ENCODE measurements at places on chromosomes 4 and X.

DNA sequence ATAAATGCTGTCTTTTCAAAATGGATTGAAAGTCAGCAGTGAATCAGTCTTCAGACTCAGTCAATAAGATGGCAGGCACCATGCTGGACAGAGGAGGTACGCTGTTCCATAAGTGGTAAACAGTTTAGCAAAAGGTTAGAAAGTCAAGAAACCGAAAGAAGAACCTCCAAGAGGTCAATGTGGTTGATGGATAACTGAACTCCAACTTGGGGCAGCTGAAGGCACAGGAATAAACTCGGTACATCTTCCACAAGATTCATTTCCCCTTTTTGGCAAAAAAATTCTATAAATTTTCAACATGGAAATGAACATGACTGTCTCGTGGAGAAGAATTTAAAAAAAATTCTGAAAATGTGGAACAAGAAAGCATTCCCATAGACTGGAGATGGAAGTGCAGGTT lies 18.4 kb upstream of the SEL1L3 start:
- no peak for DNase-seq

DNA sequence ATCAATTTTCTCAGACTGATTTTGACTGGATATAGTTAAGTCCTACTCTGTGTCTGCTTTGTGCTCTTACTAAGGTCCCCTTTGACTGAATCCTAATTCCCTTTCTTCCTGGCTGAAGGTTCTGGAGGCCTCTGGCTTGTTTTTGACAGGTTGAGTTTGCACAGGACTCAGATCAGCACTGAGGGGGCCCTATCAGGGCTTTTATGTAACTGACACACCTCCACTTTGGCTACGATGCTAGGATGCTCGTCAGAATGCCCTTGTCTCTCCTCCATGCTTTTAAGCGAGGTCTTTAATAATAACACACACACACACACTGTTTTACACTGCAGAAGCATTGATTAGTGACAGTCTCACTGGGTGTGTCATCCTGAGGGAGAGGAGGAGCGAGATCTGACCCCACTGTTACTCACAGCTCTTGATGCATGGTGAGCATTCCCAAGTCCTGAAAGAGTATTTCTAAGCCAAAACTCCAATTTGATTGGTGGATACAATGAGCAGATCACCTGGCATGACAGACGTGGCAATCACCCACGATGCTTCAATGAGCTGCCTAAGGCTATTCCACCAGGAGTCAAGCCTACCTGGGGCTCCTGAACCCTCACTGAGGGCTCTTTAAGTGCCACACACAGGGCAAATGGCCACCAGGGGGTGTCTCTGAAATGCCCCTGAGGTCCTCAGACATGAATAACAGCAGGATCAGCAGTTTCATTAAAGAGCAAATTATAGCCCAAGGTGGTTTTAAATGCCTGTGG lies 130.4 kb upstream of the CPEB2 start:
- no peak for DNase-seq

GRCh38 chr4:4410271-4410670 lies 23.4 kb downstream of the NSG1 start:
- no peak for DNase-seq

- DNase-seq = no peak
Observed at GRCh38 chrX:69063486-69063885, 101.8 kb downstream of the PJA1 start.

GRCh38 chrX:139936259-139936658 lies 3.4 kb upstream of the ATP11C start:
- no peak for DNase-seq
